ENCODE measurements at places on chromosomes 6 and 20.

DNA sequence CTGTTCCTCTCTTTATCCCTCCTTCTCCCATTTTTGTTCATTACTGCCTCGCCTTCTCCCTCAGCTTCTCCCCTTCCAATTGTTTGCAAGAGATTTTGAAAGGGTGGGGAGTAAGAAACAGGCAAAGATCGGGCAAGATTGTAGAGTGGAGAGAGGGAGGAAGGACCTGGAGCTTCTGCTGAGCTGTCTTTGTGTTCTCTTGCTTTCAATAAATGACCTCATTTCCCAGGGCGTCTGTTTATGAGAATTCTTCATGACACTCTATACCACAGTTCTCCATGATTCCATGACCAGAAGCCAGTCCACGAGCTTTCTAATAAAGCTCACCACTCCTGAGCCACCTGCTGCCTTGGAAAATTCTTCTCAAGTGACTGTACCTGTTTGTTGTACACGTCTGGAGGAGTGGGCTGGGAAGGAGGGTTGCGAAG lies 50.0 kb upstream of the PLEKHG1 start:
- no peak for DNase-seq

DNA sequence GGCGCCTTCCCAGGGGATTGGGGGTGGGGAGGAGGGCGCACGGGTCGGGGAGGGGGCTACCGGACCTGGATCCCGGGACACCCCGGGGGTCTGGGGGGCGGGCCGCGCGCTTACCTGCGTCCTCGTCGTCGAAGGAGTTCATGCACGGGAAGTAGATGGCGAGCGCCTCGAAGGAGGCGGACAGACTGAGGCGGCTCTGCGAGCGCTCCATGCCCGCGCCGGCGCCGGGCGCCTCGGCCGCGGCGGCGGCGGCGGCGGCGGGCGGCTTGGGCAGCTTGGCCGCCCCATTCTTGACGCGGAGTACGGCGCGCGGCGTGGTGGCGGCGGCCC lies 320 bp downstream of the RIMS4 start:
- no peak for DNase-seq

GRCh38 chr6:37689381-37689780 lies 8.3 kb downstream of the MDGA1 start:
- DNase-seq = no peak

DNA sequence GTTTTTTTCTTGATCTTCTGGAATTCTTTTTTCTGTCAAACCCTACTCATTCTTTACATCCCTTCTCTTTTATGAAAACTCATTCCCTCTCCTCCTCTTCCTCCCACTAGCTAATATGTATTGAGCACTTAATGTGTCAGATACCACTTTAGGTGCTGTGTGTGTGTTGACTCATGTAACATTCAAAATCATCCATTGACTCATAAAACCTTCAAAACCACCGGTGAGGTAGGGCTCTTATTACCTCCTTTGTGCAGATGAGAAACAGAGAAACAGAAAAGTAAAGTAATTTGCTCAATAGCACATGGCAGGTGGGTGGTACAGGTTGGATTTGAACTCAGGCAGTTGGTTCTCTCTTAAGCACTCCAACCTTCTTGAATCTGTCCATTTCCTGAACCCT lies 136.3 kb upstream of the NEDD9 start:
- no peak for DNase-seq

DNA sequence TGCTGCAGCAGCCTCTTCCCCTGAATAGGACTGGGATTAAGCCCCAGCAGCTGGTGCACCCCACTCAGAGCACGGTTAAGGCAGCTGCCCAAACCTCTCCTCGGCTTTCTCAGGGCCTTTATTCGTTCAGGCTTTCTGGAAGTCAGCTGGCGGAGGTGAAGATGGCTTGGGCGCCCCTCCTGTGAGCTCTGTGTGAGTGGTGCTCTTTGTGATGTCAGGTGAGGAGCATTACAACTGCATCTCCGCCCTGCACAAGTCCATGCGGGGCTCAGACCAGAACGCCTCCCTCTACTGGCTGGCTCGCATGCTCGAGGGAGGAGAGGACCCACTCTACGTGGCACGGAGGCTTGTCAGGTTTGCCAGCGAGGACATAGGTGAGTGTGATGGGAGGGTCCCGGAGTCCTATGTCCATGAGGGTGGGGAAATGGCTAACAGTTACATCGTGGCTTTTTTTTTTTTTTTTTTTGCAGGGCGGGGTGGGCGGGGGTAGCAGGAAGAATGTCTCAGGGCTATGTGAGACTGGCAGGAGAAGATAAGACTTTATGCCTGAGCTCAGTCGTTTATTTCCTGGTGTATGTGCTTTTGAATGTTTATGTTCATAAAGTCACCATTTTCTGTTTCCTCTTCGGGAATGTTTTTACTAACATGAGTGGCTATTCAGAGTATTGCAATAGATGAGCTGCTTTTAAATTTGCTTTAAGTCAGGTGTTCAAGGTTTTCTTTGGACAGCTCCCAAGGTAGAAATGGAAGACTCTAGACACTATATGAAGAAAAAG lies 18.2 kb downstream of the WRNIP1 start:
- no peak for DNase-seq

GRCh38 chr6:106084106-106084988 lies 1.8 kb upstream of the PRDM1 start:
- DNase-seq = no peak

DNA sequence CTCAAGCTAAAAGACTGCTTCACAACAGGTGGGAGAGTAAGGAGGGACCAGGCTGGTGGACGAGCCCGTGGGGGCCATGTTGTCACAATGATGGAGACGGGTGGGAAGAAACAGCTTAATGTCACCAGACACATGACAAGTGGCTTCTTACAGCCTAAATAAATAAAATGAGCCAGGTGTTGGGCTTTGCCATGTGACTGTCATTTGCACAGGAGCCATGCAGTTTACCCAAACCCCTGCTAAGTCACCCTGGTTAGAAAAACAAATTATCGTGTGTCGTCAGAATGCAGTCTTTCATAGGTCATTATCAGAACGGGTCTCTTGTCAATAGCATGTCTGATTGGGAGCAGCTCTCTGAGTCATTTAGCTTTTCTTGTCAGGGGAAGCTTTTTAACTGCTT lies 18.5 kb downstream of the BTBD3 start:
- DNase-seq = no peak

GRCh38 chr20:47907031-47907675 lies 121.9 kb upstream of the SULF2 start:
- no peak for DNase-seq

GRCh38 chr6:437037-437392 lies 45.5 kb downstream of the IRF4 start:
- no peak for DNase-seq

DNA sequence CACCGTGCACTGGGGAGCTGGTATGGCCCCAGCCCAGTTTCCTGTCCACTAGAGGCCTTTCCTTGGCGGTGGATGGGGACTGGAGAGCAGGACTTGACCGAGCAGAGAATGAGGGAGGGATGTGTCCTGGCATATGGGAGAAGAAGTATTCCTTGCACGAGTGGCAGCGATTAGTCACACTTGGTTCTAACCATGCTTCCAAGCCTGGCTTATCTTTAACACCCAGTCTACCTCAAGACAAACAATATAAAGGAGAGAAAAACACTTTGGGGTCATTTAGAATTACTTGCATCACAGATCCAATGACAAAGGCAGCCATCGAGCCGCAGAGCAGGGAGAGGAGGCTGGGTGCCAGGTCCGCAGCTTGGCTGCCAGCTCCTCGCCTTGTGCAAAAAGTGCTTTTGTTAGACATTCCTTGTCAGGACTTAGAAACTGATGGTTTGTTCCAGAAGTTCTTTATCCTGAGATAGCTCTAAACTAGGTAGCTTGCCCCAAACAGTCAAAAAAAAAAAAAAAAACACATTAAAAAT lies 214.9 kb upstream of the GMDS start:
- DNase-seq = no peak

DNA sequence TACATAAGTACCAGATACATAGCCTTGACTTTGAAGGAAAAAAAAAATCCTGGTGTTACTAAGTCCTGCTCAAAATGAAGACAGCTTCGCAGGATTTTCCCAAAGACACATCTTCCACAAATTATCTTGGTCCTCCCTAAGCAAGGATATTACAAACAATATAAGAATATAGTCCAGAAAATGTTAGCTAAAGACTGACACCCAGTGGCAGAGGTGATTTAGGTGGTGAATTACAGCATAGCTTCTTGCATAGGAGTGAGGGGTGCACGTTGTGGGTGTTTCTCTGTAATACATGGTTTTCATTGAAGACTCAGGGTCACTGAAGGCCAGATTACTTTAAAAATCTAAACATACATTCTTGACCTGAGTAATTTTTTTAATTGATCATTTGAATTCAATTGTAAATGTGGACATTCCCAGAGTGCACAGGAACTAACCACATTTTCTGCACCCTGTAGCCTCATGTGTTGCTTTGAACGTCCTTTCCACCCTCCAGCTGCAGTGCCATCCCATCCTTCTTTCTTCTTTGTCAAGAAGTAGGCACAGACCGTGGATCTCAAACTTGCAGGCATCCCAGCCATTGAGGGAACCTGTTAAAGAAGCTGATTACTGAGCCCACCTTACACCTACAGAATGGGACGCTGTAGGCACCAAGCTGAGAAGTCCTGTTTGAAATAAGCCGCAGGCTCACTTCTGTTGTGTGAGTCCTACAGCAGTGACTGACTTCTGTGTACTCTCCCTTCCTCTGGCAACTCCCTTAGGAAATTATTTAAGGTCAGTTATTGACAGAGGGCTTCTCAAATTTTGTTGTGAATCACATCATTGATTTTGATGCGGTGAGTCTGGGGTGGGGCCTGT lies 102.6 kb downstream of the PERP start:
- no peak for DNase-seq

- DNase-seq = no peak
Observed at GRCh38 chr6:131362070-131362469, 211.0 kb upstream of the ARG1 start.

GRCh38 chr6:114398481-114398880 lies 55.7 kb upstream of the HS3ST5 start:
- DNase-seq = no peak

- DNase-seq = no peak
Observed at GRCh38 chr6:112187736-112188135, 66.6 kb downstream of the LAMA4 start.

DNA sequence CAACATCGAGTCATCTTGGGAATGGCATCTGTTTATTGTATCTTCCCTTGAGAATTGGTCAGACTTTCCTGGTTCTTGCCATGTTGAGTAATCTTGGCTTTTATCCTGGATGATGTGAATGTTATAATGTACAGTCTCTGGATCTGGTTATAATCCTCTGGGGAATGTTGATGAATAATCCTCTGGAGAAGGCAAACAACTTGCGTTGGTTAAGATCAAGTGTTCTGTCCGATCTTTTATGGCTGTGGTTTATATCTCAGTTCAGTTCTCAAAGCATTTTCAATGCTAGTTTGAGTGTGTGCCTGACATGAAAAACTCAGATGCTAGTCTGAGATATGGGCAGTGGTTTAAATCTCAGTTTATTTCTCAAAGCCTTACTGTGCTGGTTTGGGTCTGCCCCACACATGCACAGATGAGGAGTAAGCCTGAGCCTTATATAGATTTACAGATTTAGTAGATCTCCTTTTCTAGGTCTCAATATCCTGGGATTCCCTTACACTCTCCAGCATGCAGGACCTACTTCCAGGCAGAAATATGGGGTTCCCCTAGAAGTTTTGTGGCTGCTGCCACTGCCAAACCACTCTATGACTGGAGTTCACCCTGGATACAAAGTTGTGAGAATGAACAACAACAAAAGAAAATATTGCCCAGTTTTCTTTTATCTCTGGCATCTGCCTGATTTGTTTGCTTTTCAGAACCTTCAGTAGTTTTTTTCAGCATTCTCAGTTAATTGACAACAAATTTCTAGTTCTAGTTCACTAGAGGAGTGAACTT lies 191.8 kb upstream of the MAN1A1 start:
- DNase-seq = no peak

DNA sequence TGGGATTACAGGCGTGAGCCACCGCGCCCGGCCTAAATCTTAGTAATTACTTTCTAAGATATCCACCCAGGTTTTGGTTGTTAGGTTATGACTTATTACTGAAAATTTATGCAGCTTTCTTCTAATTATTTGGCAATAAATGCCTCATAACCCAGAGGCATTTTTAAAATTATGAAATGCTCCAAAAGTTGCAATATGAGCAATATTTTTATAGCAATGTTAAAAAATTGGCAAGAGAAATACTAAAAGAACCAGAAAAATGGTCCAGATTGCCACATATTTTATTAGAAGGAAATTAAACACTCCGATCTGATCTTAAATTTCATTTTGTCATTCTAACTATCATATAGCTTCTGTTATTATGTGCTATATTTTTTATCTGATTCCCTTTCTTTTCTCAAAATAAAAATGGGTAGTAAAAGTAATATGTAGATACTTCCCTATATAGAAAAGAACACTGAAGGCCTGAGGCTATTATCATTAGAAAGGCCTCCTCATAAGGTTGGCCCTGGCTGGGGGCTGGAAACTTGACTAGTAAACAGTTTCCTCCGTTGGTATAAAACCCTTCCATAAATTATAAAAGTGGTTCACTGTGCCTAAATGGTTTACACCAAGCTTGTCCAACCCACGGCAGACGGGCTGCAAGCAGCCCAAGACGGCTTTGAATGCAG lies 22.1 kb downstream of the BLOC1S5 start:
- no peak for DNase-seq

- no peak for DNase-seq
Observed at GRCh38 chr6:142413111-142413510, 111.3 kb downstream of the ADGRG6 start.

DNA sequence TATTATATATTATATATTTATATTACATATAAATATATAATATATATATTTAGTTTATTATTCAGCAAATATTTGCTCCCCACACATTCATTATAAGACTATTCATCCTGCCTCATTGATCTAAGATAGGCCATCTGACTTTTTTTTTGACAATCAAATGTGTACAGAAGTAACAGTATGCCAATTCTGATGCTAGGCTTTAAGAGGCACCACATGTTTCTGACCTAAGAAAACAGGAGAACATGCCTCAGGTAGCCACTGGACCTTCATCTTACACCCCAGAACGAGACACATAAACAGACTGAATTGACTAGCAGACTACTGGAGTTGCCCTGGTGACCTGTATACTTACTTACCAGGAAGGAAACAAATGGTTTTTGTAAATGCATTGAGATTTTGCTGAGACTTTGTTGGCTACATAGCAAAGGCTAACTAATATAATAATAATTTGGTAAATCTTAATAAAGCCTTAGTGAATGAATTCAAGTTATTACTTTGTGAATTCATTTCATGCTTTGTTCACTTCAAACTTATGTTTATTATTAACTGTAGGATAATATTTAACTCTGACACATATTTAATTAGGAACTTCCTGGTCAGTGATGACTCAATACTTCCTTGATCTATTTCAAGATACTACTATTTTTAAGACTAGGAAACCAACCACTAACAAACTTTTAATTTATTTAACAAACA lies 13.4 kb upstream of the MYO6 start:
- DNase-seq = no peak

GRCh38 chr20:46200582-46201570 lies 82.8 kb downstream of the CD40 start:
- DNase-seq = no peak

DNA sequence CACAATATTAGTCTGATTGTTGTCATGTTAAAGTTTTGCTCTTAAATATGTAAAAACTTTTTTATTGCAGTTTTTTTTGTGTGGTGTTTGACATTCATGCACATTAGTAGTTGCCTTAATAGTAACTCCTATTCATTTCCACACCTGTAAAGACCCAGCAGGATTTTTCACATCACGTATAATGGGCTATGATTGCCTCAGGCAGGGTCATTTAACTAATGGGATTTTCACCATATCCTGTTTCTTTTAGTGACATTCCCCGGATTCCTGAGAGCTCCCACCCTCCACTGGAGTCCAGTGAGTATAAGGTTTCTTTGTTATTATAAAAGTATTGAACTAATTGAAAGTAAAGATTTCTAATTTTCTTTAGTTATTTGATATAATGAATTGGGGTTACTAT lies 359.2 kb downstream of the RIMS1 start:
- DNase-seq = no peak
